ENCODE measurements at places on chromosomes 7 and 10.

DNA sequence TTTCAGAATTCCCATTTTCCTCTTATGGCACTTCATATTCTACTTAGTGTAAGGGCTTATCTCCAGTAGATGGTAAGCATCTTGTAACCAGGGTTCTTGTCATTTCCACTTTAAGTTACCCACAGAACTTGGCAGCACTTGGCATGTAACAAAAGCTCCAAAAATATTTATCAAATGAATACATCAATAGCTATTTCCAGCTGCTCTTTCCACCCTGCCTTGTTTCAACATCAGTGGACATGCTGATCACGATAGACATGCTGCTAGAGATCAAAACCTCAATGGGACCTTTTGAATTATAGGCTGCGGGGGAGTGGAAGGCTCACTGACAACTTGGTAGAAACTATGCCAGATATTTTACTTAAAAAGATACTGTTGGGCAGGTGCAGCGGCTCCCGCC is 32.9 kb downstream of the HOXA1 start:
- DNase-seq = no peak

DNA sequence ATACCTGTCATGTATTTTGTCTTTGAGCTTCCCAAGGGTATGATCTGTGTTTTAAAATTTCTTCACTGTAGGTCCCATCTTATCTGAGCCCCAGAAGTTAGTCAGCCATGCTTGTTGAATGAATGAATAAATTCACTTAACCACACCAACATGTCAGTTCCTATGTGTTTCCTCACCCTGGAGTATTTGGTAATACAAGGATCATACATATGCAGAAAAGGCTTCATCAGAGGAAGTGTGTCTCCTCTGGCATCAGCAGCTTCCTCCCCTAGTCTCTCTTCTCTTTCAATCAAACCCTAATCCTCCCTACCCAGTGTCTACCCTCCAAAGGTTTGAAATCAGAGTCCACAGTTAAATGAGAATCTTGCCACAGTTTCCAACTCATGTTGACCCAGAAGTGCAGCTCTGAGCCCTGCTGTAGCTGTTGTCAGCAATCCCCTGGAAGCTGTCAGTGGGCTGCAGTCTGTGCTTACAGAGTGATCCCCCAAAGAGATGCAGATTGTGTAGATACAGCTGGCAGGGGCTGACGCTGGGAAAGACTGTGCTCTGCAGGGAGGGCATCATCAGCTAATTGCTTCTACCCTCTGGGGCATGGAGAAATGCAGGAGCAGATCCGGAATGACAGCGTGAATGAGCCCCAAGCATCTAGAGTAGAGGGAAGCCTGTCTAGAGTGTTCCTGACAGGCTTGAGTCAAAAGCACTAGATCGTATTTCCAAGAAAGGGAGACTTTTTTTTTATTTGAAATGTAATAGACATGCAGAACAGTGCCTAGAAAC is 105.0 kb upstream of the WDR11 start:
- DNase-seq = no peak

GRCh38 chr7:134903073-134903790 is 83.1 kb upstream of the AGBL3 start:
- no peak for DNase-seq

- no peak for DNase-seq
Observed at GRCh38 chr10:88389456-88389855, 193.7 kb downstream of the RNLS start.

DNA sequence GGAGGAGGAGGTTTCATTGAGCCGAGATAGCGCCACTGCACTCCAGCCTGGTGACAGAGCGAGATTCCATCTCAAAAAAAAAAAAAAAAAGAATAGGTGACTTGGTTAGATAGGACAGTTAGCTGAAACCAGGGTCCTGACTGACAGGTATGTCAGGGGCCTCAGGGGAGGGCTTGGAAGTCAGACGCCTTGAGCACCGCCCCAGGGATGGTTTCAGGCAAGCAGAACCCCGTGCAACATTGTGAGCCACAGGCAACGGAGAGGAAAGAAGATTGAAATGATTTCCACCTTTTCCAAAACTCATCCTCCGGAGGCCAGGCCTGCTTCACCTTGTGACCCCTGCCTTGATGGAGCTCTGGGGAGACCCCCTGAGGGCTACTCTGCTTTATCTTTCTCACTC is 8.6 kb downstream of the UCMA start:
- DNase-seq = no peak

- no peak for DNase-seq
Observed at GRCh38 chr10:24279166-24279565, 70.2 kb downstream of the KIAA1217 start.

DNA sequence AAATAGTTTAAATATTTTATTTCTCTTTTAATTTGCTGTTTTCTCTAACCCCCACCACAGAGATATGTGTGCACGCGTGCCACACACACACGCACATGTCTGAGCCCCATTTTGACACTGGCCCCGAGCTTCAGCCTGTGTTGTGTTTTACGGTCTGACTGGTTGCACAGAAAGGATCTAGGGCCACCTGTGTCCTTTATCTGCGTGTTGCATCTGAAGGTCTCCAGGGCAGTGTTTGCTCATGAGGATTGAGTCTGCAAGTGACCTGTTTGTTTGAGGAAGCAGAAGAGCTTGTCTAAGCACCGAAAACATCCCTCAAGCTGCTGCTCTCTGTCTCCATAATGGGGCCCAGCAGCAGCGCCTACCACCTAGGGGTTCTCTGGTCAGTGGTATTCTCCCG is 266.4 kb upstream of the LYZL1 start:
- DNase-seq = no peak

DNA sequence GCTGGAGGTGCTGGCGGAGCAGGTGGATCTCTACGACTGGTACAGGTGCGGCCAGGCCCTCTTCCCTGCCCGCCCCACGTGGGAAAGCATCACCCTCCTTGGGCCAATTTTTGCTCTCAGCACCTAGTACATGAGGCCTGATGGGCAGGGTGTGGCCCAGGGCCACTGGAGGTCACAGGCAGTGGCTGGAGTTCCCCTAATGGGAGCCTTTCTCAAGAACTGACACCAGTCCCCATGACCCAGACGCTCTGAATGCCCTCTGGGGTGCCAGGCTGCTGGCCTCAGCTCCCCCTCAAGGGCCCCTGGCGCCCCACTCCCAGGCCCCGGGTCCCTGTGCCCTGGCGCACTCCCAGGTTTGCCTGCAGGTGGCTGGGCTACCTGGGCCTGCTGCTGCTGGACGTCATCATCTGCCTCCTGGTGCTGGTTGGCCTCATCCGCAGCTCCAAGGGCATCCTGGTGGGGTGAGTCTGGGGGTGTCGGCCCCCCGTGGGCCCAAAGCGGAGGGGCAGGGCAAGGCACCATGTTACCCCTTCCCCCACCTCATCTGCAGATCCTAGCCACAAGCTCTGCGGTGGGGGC is 15.9 kb downstream of the TTYH3 start:
- no peak for DNase-seq

GRCh38 chr7:22588351-22588750 is 88.4 kb upstream of the STEAP1B start:
- no peak for DNase-seq

DNA sequence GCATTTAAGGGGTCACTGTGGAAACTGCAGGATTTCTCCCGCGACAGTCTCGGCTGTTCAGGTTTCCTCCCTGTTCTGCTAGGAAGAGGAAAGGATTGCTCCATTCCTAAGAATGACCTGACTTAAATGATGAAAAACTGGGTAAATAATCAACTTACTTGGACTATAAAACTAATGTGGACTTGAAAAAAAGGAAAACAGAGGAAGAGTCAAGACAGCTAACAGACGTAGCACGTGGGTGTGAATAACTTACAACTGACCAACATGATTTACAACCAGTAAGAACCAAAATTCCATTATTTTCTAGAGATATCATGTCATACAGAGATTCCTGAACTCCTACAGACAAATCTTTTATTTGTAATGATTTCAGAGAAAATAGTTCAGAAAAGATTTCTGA is 93.8 kb downstream of the ADAM12 start:
- DNase-seq = no peak

DNA sequence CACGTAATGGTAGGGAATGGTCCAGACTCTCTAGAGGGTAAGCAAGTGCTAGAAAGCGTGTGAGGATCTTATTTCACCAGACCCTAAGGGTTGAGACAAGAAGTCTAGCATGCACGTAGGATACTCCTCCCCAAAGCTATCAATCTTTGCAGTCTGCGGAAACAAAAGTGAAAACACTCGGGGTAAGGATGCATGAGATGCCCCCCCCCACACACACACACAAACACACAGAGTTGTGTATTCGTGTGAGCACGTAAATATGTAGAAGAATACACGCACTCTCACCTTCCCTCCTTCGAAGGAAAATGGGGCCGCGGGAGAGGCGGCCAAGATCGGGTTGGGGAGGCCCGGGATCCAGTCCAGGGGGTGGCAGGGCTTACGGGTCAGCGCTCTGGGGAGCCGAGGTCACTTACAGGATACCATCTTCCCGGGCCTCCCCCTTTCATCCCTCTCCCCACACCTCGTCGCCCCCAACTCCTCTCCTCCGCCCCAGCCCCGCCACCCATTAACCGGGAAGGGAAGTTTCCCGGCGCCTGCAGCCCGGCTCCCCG is 455 bp downstream of the CUL2 start:
- no peak for DNase-seq

GRCh38 chr10:98170249-98171117 is 36.0 kb downstream of the R3HCC1L start:
- DNase-seq = peak; percentile 3

GRCh38 chr7:156993021-156993924 is 17.2 kb downstream of the MNX1 start:
- no peak for DNase-seq

- no peak for DNase-seq
Observed at GRCh38 chr10:80277016-80277415, 12.4 kb downstream of the MAT1A start.

DNA sequence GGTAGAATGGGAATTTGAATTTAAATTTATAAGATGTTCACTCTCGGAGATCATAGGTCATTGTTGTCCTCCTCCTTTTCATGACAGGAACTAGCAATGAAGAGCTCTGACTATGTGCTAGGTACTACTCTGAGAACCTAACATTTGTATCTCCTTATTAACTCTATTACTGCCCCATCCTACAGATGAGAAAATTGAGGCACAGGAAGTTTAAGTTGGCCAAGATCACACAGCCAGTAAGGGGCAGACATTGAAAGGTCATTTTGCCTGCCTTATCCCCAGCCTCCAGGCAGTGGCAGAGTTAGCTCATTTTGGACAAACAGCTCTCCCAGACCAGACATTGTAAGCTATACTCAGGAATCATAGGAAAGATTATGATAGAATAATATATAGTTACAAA is 6.0 kb downstream of the SRGN start:
- no peak for DNase-seq

GRCh38 chr10:131534836-131535235 is 223.3 kb upstream of the TCERG1L start:
- no peak for DNase-seq

- DNase-seq = no peak
Observed at GRCh38 chr7:74480861-74481417, 27.2 kb downstream of the GTF2IRD1 start.

- DNase-seq = no peak
Observed at GRCh38 chr7:38669965-38670520, 38.9 kb upstream of the AMPH start.

GRCh38 chr10:51521605-51522004 is 177.8 kb downstream of the CSTF2T start:
- DNase-seq = no peak

GRCh38 chr10:129758207-129759021 is 205.7 kb downstream of the EBF3 start:
- no peak for DNase-seq

DNA sequence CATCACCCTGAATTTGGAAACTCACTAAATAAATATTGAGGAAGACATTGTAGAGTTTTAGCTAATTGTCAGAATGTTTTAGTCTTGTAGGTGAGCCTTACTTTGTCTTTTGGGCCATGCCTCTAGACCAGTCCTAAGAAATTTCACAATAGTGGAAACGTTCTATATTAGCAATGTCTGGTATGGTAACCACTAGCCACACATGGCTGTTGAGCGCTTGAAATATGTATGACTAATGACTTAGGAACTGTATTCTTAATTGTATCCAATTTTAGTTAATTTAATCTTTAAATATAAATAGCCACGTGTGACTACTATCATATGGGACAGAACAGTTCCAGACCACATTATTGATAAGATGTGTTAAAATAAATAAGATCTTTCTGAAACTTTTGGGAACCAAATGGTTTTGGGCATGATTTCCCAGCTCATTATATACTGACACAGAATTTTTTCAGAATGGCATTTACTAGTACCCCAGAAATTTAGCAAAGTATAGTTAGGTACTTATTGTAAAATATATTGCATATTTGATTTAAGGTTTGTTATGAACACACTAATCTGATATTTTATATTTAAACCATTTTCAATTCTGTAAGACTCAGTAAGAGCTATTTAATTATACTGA is 95.0 kb downstream of the VPS50 start:
- DNase-seq = no peak

- no peak for DNase-seq
Observed at GRCh38 chr10:3493621-3494020, 291.4 kb downstream of the KLF6 start.

GRCh38 chr7:97407106-97407505 is 289.6 kb downstream of the SDHAF3 start:
- no peak for DNase-seq

DNA sequence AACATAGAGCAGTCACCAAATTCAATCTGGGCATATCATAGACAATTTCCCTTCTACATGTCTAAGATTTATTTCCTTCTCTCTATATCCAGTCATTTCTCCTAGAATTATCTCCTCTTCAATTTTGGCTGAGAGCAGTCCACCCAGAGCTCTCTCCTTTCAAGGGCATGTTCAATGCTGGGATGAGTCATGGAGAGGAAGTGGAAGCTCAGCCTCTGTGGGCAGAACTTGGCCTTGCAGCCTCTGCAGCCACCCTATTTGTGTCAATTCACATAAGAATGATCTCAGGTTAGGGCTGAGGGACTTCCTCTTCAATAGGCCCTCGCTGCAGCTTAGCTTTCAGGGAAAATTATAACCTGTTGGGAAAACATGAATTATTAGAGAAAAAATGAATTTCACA is 560.8 kb downstream of the POM121L12 start:
- DNase-seq = no peak

DNA sequence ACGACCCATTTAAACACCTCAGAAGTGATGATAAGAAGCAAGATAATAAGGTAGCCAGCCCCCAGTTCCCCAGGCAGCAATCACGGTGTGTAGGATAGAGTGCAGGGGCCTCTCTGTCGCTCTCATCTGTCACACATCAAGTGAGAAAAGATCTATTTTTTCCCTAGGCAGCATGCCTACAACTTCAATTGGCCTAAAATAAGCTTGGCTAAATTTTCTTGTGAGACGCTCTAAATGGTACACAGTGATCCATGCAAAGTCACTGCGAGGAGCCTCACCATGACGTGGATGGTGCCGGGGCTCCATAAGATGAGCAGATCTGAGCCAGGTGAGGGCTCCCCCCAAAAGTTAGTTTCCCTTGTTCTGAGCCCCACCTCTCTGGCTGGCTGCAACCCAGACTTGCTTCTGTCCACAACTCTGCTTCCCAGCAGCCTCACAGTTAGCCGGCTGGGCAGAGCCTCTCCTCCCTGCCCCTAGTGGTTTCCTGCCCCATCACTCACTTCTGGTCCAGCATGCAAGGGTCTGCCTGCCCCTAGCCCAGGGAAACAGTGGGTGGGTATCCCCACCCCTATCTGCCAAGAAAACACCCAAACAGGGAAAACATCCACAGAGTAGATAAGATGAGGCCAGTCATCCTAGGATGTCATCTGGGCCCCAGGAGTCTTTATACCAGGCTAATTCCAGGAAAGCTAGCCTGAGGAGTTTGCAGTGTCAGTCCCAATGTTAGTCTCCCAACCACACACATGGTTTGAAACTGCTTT is 342.1 kb downstream of the GRID1 start:
- DNase-seq = no peak

GRCh38 chr7:39937366-39938153 is 12.5 kb upstream of the CDK13 start:
- DNase-seq = no peak

GRCh38 chr7:37277513-37277912 is 171.2 kb downstream of the ELMO1 start:
- no peak for DNase-seq

All from stimulated activated CD4-positive, alpha-beta T cell treated with anti-CD3 and anti-CD28 coated beads, TNF-alpha, amount 100 ng/mL, for 48 hours (primary cell).